Stimulated activated effector memory CD8-positive, alpha-beta T cell treated with anti-CD3 and anti-CD28 coated beads, Interleukin-12 subunit alpha, Interleukin-12 subunit beta, amount 100 ng/mL, for 72 hours (primary cell): ENCODE measurements at places on chromosomes 11 and 22.

- no peak for DNase-seq
These were observed 1127.1 kb upstream of the CNTN5 start for GRCh38 chr11:97893612-97894011.

- no peak for DNase-seq
These were observed 6.4 kb downstream of the CD82 start for GRCh38 chr11:44571871-44572270.

- peak; percentile 70 for DNase-seq
These were observed 56.7 kb upstream of the CRTAM start for GRCh38 chr11:122781378-122782195.

GRCh38 chr11:108125096-108125495 lies 3.7 kb downstream of the ACAT1 start:
- DNase-seq = no peak

DNA sequence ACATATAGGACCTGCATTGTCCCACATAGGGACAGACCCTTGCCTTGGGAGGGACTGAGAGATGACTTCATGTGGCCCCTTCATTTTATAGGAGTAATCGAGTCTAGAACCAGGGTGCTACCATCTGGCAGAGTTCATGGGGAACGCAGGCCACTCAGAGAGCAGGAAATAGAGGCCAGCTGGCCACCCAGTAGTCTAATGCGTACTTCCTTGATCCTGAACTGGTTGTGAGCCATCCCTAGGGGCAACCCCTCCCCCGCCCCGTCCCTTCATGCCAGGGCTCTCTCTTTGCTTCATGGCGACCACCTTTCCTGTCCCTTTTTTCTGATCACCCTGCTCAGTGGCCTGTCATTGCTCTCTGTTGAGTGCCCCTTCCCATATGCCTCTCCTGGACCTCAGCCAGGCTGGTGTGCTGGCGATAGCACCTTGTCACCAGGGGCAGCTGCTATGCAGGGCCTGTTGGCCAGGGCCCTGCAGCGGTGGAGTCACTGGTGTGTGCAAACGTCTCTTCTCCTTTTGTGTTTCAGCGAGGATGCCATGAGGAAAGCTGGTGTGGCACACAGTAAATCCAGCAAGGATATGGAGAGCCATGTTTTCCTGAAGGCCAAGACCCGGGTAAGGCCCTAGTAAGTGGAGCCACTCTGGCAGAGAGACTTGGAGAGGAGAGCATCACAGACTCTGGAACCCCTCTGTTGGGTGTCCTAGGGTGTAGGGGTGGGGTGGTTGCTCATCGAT lies 29.3 kb downstream of the MED15 start:
- DNase-seq = no peak

DNA sequence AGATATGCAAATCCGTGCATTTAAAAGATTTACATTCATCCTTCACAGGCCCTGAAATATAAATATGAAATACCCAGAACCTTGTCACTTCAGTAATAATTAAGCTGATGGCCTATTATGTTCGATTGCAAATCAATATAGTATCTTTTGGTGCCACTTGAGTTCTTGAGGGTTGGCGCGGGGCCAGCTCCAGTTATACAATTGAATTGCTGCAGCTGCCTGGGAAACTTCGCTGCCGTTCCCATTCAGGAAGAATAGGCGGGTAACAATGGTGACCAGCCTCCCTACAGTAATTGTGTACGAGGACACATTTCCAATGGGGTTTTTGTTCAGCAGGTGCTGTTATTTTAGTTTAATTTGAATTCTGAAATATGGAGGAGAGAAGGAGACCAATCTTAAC lies 451.2 kb downstream of the INSC start:
- no peak for DNase-seq

GRCh38 chr22:49229483-49230193 lies 598.0 kb downstream of the BRD1 start:
- no peak for DNase-seq

GRCh38 chr11:125401746-125402145 lies 94.3 kb downstream of the FEZ1 start:
- no peak for DNase-seq

DNA sequence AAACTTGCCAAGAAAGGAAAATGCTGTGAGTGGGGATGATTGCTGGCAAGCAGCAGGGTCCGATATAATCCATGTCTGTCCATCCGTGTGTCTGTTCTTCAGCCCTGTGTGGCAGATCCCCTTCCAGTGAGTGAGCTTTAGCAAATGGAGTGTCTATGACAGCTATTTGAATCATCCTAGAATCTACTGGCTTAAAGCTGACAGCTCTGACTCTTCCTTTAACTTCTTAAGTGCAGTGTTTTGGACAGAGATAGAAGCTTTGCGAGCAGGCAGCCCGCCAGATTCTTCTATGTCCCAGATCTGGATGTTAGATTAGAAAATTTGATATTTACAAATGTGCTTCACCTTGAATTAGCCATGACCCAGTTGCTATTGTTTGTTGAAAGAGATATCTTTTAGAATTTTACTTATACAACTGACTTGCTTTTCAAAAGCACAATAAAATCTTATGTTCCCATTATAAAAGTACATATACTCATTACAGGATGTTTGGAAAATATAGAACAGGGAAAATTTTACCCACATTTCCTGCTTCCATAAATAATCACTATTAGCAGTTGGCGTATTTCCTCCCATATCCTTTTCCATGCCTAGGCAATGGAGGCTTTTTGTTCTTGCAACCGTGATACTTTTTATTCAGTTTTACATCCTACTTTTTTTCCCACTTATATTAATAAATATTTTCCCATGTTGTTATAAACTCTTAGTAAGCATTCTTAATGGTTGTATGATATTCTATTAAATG lies 124.5 kb downstream of the COMMD9 start:
- no peak for DNase-seq

DNA sequence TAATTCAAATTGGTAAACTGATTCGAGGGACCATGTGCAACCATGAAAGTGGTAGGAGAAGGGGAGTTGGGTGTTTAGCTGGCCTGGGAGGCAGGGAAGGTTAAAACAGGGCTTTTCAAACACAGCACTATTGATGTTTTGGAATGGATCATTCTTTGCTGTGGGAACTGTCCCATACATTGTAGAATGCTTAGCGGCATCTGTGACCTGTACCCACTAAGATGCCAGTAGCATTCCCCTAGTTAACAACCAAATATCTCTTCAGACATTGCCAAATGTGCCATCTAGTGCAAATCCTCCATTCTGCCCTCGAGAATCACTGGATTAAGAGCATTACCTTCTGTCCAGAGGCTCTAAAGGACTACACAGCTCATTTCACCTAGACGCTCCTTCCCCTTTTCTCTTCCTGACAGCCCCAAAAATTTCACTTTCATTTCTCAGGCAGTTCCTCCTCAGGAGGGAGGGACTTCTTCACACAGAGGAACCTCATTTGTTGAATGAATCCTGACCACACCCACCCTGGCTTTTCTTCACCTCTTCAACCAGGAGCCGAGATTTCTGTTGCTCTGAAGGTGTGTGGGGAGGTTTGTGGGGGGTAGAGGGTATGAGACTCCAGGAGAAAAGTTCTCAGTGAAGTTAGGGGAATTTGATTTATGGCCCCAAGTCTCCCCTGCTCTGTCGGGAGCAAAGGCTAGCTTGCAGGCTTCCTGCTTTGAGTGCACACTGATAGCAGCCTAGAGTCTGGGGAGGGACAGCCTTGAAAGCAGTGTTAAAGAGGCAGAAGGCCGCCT lies at the start of gene TRIM34:
TRIM34 (plus strand) TSS at position 513 of the 791 bp plus-strand sequence. CDS start 7,331 bp downstream, outside the sequence.
- peak; percentile 77 for DNase-seq

GRCh38 chr11:2940147-2940920 lies 11.1 kb upstream of the PHLDA2 start:
- no peak for DNase-seq

DNA sequence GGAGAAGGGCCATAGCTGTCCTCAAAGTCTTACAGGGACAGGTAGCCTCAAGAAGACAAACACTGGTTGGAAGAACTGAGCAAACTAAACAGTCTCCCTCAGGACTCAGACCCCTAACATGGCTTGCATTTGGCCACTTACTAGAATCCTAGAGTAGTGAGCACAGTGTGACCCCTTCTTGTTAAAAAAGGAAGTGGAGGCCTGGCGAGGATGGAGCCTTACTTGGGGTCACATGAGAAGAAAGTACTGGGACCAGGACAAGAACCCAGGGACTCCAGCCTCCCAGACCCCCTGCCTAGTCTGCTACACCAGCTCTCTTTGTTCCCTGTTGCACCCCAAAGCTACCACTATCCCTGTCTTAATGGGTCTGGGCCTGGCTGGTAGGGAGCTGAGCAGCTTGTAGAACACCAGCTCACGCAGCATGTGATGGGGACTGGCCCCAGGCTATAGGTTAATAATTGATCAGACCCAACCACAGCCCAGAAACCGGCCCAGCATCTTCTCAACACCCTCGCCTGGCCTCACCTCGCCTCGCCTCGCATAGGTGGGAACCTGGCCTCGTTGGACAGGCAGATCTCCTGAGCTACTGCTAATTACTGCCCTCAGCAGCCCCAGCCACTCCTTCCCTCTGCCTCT lies 17.6 kb downstream of the DGAT2 start:
- DNase-seq = no peak

DNA sequence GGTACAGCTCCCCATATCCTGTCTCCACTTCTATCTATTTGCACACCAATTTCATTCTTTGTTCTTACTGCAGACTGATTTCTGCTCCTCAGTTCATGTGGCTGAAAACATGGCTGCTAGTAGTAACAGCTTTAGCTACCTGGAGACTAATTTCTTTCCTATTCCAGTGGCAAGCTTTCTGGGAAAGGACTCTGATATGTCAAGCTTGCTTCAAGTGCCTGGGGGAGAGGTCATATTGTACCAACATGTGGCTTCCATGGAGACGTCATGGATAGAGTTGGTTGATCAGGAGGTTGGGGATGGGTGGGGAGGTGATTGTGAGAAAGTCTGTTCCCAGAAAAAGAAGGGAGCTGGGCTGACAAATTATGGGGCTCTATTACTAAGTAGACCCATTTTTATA lies 44.9 kb downstream of the ADM start:
- DNase-seq = no peak

GRCh38 chr22:22705328-22706100 lies 61.1 kb downstream of the GGTLC2 start:
- no peak for DNase-seq

GRCh38 chr11:123775715-123776549 lies 21.6 kb upstream of the OR6X1 start:
- no peak for DNase-seq

GRCh38 chr22:41048791-41049717 lies 43.3 kb upstream of the EP300 start:
- no peak for DNase-seq

DNA sequence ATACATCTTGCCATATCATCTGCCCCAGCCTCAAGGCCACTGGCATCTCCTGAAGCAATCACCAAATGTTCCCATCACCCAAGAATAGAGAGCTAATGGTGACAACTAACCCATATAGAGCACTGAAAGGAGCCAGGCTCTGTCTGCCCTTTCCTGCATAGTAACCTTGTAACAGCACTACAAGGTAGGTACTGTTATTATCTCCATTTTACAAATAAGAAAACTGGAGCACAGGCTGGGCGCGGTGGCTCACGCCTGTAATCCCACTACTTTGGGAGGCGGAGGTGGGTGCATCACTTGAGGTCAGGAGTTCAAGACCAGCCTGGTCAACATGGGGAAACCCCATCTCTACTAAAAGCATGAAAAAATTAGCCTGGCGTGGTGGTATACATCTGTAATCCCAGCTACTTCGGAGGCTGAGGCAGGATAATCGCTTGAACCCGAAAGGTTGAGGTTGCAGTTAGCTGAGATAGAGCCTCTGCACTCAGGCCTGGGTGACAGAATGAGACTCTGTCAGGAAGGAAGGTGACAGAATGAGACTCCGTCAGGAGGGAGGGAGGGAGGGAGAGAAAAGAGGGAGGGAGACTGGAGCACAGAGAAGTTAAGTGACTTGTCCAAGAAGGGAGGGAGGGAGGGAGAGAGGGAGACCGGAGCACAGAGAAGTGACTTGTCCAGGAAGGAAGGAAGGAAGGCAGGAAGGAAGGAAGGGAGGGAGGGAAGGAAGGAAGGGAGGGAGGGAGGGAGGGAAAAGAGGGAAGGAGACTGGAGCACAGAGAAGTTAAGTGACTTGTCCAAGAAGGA lies 2.2 kb downstream of the SLC35F2 start:
- no peak for DNase-seq

DNA sequence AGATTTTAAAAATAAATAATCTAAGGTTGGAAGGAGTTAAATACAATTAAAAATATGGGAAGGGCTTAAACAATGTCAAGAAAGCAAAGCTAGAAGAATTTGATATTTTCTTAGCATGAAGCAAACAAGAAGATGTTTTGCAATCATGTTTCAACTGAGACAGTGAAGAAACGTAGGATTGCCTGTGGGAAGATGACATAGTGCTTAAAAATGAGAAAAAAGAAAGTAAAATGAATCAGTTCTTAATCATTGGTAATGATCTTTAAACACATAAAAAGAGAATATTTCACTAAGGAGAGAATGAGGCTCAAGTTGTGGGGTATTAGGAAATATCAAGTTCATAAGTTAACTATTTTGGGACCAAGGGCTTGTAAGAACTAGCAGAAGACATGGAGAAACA lies 855.0 kb downstream of the METTL15 start:
- DNase-seq = no peak

DNA sequence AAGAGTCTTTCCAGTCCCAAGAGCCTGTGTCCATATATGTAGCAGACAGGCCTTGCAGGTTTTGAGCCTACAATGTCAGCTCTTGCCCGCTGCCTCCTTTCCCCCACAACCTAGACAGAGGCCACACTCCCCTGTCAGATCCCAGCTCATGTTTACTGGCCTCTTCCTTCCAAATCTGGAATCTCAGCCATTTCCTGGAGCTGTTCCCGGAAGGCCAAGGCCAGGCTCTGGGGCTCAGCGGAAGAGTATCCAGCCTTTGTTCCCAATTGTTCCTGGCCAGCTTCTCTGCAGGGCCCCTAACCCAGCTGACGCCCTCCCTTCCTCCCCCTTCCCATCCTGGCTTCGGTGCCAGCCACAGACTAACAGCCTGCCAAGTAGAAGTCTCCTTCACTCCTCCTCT lies 1.0 kb upstream of the ROBO4 start:
- DNase-seq = no peak
